ENCODE measurements at places on chromosomes 2 and 18.

- DNase-seq = no peak
Observed at GRCh38 chr2:240355962-240356361, 79.5 kb upstream of the GPC1 start.

DNA sequence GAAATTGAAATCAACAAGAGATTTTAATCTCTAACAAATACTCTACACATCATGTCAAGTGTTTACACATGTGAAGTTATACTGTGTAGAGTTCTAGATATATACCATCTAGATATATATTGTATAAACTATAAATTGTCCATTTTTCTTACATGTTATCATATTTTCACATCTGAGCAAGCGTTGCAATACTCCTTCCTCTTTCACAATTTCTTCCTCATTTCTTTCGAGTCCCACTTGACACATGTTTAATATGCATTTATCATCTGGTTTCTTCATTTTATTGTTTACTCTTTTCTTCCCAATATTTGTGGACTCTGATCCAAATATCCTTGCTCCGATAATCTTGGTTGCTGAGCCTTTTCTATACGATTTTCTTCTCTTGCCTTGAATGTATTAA is 50.2 kb downstream of the UNC80 start:
- no peak for DNase-seq

DNA sequence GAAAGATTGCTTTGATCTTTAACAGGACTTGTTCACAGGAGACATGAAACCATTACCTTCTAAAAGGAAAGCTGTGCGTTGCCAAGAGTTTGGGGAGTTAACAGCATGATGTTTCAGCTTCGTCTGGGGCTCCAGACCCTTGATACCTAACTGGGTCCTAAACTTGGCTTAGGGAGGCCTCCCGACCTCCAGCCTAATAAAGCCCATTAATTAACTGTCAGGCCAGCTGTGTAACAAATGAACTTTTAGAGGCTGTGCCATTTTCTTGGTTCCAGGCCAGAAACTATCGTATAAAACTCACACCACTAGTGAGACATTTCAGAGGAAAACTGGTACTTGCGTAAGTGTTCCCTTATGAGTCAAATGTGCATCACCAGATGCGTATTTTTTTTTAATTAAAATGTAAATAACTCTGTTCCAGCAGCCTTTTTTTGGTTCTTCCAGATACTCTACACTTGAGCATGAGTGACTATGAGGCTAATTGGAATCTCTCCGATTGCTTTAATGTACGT is 236.5 kb downstream of the BCL2 start:
- DNase-seq = no peak

- DNase-seq = peak; percentile 68
Observed at GRCh38 chr2:232315049-232315922, 63.3 kb upstream of the ALPP start.

DNA sequence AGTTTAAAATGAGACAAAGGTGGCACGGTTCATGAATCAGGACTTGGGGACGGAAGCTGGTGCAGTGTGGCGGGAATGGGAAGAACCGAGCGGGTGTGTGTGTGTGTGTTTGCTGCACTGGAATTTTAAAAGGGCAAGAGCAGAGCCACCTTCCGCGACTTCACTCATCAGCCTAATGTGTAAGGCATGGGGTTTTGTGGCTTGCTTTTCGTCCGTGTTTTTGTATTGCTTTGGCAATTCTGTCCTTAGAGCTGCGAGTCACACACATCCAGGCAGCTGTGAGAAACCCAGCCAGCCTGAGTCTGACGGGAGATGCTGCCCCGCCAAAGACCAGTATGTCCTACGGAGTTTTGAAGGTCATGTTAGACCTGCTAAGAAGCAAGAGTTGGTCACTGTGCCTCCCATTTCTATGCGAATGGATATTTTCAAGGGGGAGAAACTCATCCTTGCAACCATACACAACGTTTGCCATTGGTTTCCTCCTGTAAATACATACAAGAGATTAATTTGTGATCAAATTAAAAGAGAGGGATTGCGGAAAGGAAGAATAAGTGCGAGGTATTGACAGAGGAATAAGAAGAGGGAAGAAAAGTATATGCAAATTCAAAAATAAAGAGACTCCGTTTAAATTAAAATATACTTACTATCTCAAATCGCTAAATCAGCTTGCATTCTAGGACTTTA is 665 bp upstream of the CACNB4 start:
- no peak for DNase-seq

- no peak for DNase-seq
Observed at GRCh38 chr2:231932711-231932970, 6.4 kb upstream of the NPPC start.

GRCh38 chr2:187956906-187957534 is 334.7 kb upstream of the GULP1 start:
- peak; percentile 0 for DNase-seq

- DNase-seq = no peak
Observed at GRCh38 chr2:7377916-7378569, 460.8 kb downstream of the RNF144A start.

- no peak for DNase-seq
Observed at GRCh38 chr2:241858206-241859016, at the start of gene PDCD1. PDCD1 (minus strand) TSS chr2:241858894; CDS start chr2:241858838, 56 bp downstream.
